Lower lobe of right lung (tissue), 2 donors: ENCODE measurements at places on chromosomes 1 and 21. TPM values are rescaled to one million over a fixed set of nuclear protein-coding genes. Genes with fewer than 3 reads are reported as not detected.

The CSF1 gene
- total RNA-seq: 64.3 TPM

The GPA33 gene
- total RNA-seq: 3.6 TPM

The BGLAP gene
- 4.8 TPM for total RNA-seq

The DNAJC11 gene
- total RNA-seq: 36.4 TPM

The ZSWIM5 gene
- 3.6 TPM for total RNA-seq

The APH1A gene
- 129 TPM for total RNA-seq

The GSTM1 gene
- total RNA-seq: not detected

The SLC9C2 gene
- total RNA-seq: 1.4 TPM

The SIK1 gene
- 30.1 TPM for total RNA-seq

The S100A5 gene
- total RNA-seq: not detected

The NFYC gene
- 54.2 TPM for total RNA-seq

The CELA3A gene
- total RNA-seq: not detected

The VAV3 gene
- total RNA-seq: 11.3 TPM

The CD52 gene
- 541 TPM for total RNA-seq

The IL23R gene
- 0.18 TPM for total RNA-seq

The AMY1B gene
- 5.8 TPM for total RNA-seq

The MMEL1 gene
- 7.6 TPM for total RNA-seq

The CFHR5 gene
- total RNA-seq: not detected

The PGBD5 gene
- total RNA-seq: 2.3 TPM

The COQ8A gene
- total RNA-seq: 45.0 TPM

The WNT9A gene
- 7.0 TPM for total RNA-seq

The TRIM17 gene
- 2.6 TPM for total RNA-seq

The IQGAP3 gene
- total RNA-seq: 1.7 TPM

The FAF1 gene
- 45.0 TPM for total RNA-seq

The ANKRD45 gene
- total RNA-seq: 4.2 TPM

The EXO1 gene
- total RNA-seq: 1.4 TPM

The PTAFR gene
- total RNA-seq: 52.8 TPM
